Cerebellum (tissue), 4 donors: ENCODE measurements at places on chromosomes 13 and 19.

GRCh38 chr19:45554481-45554880 is 30.1 kb downstream of the OPA3 start:
- DNase-seq = no peak

DNA sequence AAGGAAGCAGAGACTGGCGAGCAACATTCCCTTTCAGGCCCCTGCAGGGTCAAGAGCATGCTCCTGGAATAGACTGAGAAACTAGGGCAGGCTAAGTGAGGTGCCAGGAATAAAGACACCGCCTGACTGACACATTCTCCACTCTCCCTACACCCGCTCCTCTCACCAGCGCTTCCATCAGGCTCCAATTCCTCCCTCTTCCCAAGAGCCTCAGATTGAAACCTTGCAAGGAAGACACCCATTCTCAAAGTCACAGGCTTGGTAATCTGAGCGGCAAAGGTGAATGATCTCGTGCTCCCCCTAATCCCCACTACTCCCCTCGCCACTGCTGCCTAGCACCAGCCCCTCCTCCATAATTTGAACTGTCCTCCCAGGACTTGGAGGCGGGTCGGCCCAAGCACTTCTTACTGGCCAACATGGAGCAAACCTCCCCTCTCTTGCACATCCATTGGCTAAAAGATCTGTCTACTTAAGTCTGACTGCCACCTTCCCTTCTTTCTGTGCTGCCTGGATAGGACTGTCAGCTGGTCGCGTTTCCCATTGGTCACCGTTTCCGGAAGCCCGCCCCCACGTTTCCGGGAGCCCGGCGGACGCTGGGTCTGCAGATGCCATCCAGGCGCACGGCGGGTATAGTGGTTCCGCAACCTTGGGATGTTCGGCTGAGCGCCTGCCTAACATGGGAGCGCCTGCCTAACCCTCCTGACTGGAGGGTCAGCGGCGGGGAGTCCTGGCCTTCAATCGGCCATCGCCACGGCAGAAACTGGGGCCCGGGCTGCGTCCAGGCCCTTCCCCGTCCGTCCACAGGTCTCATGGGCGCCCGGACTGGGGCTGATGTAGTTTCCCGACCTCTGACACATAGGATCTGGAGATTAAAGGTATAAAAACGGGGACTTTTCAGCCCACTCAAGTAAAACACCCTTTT is 33.6 kb downstream of the ZNF383 start:
- DNase-seq = peak; percentile 88

- no peak for DNase-seq
Observed at GRCh38 chr19:46605356-46605821, 4.3 kb downstream of the CALM3 start.

DNA sequence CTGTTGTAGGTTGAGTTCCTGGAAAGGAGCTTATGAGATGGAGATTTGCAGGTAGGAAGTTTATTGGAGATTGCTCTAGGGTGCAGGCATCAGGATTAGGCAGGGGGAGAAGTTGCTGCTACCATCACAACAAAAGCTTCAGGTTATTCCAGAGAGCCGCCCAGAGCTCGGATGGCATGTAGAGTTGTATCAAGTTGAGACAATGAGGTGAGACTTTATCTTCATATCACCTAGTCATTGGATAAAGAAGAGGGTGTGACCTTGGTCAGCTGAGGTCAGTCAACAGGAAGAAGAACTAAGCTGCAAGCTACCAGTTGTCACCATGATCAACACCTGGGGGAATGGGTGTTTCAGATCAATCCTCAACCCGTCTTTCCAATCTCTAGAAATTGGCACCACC is 342.0 kb downstream of the RFC3 start:
- no peak for DNase-seq

GRCh38 chr13:25675060-25675459 is 303.3 kb downstream of the ATP8A2 start:
- no peak for DNase-seq

DNA sequence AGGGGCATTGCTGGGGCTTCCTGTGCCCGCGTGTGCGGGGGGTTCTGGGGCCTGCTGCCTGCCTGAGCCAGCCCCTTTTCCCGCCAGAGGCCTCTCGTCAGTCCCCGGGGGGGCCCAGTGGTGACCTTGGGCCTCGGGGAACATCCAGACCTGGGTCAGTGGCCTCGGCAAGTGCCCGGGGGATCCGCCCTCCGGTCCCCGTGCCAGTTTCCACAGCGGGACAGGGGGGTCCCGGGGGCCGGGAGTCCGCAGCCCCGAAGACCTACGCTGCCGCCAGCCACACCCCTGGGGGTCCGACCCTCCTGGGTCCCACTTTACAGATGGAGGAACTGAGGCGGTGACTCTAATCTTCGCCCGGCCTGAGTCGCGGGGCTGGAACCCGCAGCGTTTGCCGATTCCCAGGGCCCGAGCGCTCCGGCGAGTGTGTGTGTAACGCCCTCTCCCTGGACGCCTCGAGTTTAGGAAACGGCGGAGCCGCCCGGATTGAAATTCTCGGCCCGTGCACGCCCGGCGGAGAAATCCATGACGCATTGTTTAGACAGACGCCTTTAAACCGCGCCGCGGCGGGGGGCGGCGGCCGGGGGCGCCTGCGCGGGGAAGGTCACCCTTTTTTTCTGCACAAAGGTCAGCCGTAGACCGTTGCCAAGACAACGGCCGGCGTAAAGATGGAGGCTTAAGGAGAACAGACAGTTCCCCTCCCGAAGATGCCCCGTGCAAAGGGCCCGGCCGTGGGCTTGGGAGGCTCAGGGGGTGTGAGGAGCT is 39.3 kb downstream of the EFNA2 start:
- peak; percentile 76 for DNase-seq
